ENCODE measurements at places on chromosomes 13 and 19. TPM values are rescaled to one million over a fixed set of nuclear protein-coding genes. Genes with fewer than 3 reads are reported as not detected.

- H3K27ac ChIP-seq = no peak overlapping the region
- H3K4me3 ChIP-seq = no peak overlapping the region
- H3K27me3 ChIP-seq = no peaks in the 10 kb centered on the region
- H3K36me3 ChIP-seq = peaks cover 4% of the 10 kb centered on the region
These were observed 2.2 kb upstream of the LYPD5 start for GRCh38 chr19:43804432-43804831.

DNA sequence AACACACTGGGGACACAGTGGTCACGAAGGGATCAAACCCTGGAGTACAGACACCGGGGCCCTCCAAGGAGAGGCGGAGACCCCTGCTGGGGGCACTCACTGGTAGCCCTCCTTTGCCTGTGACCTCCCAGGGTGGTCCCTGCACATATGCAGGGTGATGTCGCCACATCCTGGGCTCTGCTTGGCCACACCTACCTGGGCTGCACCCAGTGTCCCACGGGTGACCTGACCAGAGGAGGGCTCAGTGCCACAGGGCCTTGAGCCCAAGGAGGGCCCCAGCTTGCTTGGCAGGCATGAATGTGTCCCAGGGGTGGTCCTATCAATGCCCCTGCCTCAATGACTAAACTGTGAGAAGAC lies 4.1 kb downstream of the PCID2 start:
- peaks cover 45% of the 10 kb centered on the region for H3K4me1 ChIP-seq
- DNase-seq = no peak
- no peaks in the 10 kb centered on the region for H3K27me3 ChIP-seq
- no peak overlapping the region for H3K4me3 ChIP-seq

- no peaks in the 10 kb centered on the region for H3K36me3 ChIP-seq
- no peak overlapping the region for H3K4me3 ChIP-seq
These were observed 25.4 kb downstream of the ZNF90 start for GRCh38 chr19:20103091-20103740.

DNA sequence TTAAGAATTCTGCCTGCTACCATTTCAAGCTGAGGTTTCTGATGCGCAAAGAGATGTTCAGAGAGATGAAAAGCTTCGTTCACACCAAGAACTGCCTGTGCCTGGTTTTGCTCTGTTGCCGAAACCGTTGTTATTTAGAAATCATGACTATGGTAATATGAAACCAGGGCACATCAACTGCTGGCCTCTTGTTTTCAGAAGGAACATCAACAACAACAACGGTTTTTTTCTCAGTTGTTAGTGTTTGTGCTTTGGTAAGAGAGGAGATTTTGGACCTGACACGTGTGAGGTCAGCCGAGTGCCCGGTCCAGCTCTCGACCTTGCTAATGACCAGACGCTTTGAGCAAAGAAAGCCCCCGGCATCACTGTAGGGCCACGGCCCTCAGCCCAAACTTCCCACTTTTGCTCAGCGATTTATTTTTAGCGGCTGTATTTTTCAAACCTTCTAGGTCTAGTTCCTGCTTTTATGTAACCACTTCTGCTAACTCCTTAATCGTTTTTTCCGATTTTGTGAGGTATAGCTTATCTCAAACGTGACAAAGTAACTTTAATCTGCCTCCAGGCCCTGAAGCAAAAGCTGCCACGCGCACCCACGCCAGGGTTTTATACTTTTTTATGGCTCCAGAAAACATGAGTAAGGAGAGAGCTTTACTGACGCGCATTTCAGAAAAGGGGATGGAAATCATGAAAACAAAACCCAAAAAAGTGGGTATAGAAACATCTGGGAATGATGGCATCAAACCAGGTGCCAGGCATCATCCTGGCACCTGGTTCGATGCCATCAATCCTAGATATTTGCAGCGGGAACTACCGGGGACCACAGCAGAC lies 42.0 kb downstream of the KLF2 start:
- no peak overlapping the region for H3K27ac ChIP-seq
- no peaks in the 10 kb centered on the region for H3K27me3 ChIP-seq
- H3K4me3 ChIP-seq = no peak overlapping the region
- peaks cover 25% of the 10 kb centered on the region for H3K36me3 ChIP-seq
- peaks cover 6% of the 10 kb centered on the region for H3K4me1 ChIP-seq
- no peak for DNase-seq

- H3K27me3 ChIP-seq = no peaks in the 10 kb centered on the region
- H3K27ac ChIP-seq = no peak overlapping the region
- no peak for DNase-seq
- peaks cover 9% of the 10 kb centered on the region for H3K36me3 ChIP-seq
- H3K4me1 ChIP-seq = peaks cover 14% of the 10 kb centered on the region
- H3K4me3 ChIP-seq = no peak overlapping the region
These were observed 15.3 kb downstream of the PIN1 start for GRCh38 chr19:9850235-9850959.

The PDE4C gene
- 0.42 TPM for total RNA-seq

DNA sequence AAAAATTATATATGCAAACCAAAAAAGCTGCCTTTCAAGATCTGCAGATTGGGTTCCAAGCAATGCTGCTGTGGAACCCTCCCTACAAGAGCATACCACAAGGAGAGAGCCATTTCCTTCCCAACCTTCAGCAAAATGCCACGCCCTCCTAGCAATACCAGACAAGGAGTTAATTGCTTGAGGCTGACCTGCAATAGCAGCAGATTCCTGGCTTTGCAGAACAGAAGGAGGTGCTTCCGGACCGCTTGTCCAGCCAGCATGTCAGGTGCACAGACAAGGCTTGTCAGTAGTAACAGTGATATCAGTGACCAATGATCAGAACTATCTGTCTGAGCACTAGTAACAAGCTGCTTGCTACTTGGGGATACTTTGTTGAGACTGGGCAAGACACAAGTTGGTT lies 301.6 kb downstream of the FGF14 start:
- H3K27me3 ChIP-seq = no peaks in the 10 kb centered on the region
- H3K4me1 ChIP-seq = no peaks in the 10 kb centered on the region
- no peak overlapping the region for H3K4me3 ChIP-seq
- no peaks in the 10 kb centered on the region for H3K36me3 ChIP-seq
- DNase-seq = no peak

- H3K27me3 ChIP-seq = no peaks in the 10 kb centered on the region
- no peak overlapping the region for H3K27ac ChIP-seq
- no peaks in the 10 kb centered on the region for H3K4me1 ChIP-seq
- H3K4me3 ChIP-seq = no peak overlapping the region
- H3K36me3 ChIP-seq = no peaks in the 10 kb centered on the region
These were observed 215.6 kb downstream of the LIG4 start for GRCh38 chr13:107999751-108000150.

The PSG1 gene
- total RNA-seq = not detected

The PVR gene
- total RNA-seq = 141 TPM

DNA sequence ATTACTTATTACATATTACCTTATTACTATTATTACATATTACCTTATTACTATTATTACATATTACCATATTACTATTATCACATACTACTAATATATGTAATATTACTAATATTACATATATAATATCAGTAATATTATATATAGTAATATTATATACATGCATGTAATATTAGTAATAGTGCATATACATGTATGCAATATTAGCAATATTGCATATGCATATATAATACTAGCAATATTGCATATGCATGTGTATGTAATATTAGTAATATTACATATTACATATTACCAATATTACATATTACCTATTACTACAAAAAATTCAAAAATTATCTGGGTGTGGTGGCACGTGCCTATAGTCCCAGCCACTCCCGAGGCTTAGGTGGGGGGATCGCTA lies 22.4 kb downstream of the PDE4A start:
- peaks cover 2% of the 10 kb centered on the region for H3K27me3 ChIP-seq
- H3K36me3 ChIP-seq = peaks cover 6% of the 10 kb centered on the region
- no peaks in the 10 kb centered on the region for H3K4me1 ChIP-seq
- H3K4me3 ChIP-seq = no peak overlapping the region

DNA sequence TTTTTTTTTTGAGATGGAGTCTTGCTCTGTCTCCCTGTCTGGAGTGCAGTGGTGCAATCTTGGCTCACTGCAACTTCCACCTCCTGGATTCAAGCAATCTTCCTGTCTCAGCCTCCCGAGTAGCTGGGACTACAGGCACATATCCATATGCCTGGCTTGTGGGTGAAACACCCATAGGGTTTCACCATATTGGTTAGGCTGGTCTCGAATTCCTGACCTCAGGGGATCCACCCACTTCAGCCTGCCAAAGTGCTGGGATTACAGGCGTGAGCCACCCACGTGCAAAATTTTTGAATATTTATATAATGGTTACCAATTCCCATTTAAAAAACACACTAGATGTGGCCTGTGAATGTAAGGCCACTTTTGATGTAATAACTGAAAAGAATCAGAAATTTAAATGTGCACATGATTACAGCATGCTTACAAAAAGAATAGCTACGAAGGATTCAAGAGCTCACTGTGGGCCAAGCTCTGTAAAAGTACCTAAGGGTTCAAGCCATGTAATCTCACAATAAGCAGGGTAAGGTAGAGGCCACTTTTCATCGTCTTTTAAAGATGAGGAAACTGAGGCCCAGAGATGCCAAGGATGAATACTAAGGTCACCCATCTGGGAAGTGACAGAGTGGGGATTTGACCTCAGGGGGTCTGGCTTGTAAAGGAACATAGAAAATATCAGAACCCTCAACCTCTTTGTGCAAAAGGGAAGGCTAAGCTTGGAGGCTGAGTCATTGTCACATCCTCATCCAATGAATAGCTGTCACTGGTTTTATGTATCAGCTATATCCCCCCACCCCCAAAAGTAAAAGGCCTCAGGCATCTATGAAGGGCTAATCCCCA lies 17.8 kb downstream of the TNFSF14 start:
- peaks cover 25% of the 10 kb centered on the region for H3K27me3 ChIP-seq
- no peak overlapping the region for H3K27ac ChIP-seq
- DNase-seq = no peak
- H3K4me1 ChIP-seq = no peaks in the 10 kb centered on the region

- H3K4me3 ChIP-seq = no peak overlapping the region
- H3K4me1 ChIP-seq = no peaks in the 10 kb centered on the region
- peak; percentile 43 for DNase-seq
These were observed 2.8 kb upstream of the CEACAM5 start for GRCh38 chr19:41705393-41706174.

The C19orf67 gene
- total RNA-seq = not detected

DNA sequence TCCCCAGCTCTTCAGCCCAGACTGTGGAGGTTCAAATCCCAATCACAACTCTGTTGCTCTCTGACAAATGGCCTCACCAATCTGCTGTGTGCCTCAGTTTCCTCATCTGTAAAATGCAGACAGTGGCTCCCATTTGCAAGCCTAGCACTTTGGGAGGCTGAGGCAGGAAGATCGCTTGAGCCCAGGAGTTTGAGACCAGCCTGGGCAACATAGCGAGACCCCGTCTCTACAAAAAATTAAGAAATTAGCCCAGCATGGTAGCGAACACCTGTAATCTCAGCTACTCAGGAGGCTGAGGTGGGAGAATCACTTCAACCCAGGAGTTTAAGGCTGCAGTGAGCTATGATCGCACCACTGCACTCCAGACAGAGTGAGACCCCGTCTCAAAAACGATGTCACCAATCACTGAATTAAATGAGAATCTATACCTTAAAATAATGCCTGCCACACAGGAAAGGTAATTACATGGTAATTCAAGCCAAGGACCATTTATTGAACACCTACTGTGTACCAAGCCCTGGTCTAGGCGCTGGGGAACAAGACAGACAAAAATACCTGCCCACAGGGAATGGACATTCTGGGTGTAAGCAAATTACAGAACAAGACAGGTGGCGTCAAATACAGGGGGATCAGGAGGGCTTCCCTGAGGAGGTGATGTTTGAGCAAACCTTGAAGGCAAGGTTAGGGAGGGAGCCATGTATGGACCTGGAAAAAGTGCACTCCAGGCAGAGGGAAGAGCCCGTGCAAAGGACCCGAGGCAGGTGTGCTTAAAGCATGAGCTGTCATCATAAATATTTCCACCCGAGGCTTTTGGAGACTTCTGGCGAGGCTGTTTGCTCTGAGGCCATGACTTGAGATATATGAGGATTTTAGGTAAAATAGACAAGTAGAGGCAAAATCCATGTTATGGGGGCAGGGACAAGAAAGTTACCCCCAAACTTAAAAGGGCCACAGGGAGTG lies 7.7 kb downstream of the NR2F6 start:
- H3K4me3 ChIP-seq = no peak overlapping the region
- H3K27ac ChIP-seq = peak overlapping the region; percentile 41
- DNase-seq = no peak
- H3K36me3 ChIP-seq = peaks cover 53% of the 10 kb centered on the region

DNA sequence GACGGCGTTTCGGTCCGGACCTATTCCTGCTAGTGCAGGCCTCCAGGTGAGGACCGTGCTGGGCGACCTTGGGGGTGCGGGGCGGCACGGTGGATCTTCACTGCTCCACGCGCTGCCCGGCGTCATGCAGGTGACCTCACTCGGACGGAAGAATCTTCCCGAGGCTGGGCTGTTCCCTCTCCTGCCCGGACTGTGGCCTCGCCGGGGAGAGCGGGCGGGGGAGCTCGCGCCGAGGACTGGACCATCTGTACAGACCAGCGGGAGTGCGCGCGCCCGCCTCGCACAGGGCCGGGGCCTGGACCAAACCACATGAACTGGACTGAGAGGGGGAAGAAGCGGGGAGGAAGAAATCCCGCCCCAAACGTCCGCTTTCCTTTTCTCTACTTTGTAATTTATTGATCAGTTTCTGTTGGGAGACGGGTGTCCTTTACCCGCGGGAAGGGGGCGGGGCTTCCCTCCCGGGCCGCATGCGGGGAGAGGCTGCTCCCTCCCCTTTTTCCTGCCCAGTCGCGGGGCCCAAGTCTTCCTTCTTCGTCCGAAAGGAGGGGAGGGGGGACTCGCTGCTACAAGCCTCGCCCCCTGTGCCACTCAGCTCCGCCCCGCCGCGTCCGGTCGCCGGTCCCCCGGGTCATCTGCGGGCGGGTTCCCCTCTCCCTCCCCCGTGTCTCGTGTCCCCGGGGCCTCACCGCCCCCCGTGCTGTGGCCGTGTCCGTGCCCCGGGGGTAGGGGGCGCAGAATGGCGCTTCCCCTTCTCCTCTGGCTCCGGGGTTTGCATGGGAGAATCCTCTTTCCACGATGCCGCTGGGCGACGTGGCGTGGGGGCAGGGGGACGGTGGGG lies 4.9 kb downstream of the HRC start:
- peaks cover 17% of the 10 kb centered on the region for H3K4me1 ChIP-seq
- peak; percentile 78 for DNase-seq
- peak overlapping the region; percentile 52 for H3K27ac ChIP-seq
- peak overlapping the region; percentile 82 for H3K4me3 ChIP-seq

GRCh38 chr13:26538363-26539317 lies 18.8 kb upstream of the WASF3 start:
- H3K4me3 ChIP-seq = no peak overlapping the region
- H3K27me3 ChIP-seq = no peaks in the 10 kb centered on the region
- no peaks in the 10 kb centered on the region for H3K36me3 ChIP-seq
- peaks cover 29% of the 10 kb centered on the region for H3K4me1 ChIP-seq
